ENCODE measurements at places on chromosomes 11 and 22. TPM values are rescaled to one million over a fixed set of nuclear protein-coding genes. Genes with fewer than 3 reads are reported as not detected.

DNA sequence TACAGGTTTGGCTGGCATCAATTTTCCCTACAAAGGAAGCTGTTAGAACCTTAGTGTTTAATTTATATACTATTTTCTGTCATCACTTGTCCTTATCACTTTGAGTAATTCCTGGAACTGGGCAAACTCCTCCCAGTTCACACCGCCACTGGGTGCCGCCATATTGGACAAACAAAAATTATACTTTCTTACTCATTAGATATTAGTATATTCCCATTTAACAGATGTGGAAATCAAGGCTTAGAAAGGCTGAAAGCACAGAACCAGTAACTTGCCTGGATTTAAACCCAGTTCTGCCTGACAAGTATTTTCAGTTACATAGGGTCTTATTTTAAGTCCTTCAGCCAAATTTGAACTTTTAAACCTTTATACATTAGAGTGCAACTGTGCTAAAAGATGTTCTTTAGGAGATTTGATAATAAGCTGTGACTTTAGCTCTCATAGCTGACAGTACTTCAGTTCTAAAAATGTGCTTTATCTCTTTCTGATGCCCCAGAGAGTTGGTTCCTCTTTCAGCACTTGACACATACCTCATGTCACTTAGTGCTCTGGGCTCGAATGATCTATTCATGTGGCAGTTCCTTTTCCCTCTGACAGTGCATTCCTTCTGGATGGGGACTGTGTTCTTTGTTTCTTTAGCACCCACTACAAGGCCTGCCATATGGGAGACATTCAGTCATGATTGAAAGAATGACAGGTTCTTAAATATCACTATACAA lies 25.4 kb downstream of the COA4 start:
- no peak for DNase-seq

- DNase-seq = no peak
These were observed 1341.8 kb downstream of the TBC1D22A start for GRCh38 chr22:48104102-48104738.

DNA sequence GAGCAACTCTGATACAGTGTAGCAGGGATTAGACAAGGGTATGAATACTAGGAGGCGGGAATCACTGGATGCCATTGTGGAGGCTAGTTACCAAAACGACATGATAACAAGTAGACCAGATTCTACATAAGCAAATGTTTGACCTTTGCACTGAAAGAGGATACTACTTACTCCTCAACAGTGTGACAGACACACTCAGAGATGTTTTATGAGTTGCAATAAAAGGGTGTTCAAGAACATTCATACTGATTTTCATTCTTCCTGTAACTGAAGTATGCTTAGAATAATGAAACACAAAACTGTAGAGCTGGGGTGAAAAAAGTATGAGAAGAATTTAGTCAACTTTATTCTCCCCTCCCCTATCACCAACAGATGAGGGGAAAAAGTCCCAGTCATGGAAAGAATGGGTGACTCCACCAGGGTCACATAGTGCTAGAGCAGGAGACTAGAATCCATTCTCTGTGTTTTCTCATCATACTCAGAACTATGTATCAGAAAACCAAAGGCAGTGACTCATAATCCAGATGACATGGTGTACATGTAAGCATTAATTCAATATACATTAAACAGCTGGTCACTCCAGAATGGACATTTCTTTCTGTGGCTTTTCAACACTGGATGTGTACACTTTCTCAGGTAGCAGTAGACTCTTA lies 32.8 kb downstream of the ARHGAP20 start:
- no peak for DNase-seq

DNA sequence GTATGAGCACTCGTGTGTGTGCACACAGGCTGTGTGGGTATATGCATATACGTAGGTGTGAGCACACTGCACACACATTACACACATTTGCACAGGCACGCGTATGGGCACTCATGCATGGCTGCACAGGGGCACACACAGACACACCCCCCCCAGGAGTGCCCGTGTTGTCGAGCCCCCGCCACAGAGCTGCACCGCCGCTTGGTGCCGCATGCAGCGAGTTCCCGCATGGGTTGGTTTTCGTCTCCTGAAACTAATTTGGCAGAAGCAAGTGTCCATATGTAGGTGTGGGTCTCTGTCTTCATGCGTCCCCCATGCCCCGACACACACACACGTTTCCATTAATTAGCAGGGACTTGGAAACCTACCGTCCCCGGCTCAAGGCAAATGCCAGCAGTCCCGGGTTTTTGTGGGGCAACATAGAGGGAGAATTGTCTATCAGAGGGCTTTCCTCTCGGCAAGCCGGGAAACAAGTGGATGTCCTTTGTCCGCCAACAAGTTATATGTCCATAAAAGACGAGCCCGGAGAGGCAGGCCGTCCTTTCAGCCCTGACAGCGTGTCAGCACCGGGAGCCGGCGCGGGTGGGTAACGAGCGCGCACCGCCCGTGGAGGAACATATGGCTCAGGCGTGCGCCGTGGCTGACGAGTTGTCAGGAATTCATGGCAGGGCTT lies 1291.7 kb downstream of the BRD1 start:
- DNase-seq = no peak

DNA sequence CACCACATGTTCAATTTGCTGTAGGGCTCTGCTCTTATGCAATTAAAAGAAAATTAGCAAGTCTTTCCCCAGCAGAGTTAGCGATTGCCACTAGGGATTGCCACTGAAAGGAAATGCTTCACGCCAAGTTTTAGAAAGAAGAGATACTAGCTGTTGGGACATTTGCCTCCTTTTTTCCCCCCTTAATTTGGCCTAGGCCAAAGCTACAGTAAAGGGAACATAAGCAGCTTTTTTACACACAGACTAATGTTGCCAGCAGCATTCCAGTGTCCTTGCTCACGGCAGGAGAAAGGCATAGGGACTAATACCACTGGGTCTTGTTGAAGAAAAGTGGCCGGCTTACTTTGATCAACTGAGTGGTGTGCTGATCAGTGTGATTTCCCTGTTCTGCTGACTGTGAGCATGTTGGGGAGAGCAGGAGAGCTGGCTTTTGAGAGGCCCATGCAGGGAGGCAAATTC lies 71.2 kb downstream of the PHF21A start:
- DNase-seq = no peak

GRCh38 chr22:21710156-21710555 lies 25.4 kb downstream of the YPEL1 start:
- DNase-seq = no peak

DNA sequence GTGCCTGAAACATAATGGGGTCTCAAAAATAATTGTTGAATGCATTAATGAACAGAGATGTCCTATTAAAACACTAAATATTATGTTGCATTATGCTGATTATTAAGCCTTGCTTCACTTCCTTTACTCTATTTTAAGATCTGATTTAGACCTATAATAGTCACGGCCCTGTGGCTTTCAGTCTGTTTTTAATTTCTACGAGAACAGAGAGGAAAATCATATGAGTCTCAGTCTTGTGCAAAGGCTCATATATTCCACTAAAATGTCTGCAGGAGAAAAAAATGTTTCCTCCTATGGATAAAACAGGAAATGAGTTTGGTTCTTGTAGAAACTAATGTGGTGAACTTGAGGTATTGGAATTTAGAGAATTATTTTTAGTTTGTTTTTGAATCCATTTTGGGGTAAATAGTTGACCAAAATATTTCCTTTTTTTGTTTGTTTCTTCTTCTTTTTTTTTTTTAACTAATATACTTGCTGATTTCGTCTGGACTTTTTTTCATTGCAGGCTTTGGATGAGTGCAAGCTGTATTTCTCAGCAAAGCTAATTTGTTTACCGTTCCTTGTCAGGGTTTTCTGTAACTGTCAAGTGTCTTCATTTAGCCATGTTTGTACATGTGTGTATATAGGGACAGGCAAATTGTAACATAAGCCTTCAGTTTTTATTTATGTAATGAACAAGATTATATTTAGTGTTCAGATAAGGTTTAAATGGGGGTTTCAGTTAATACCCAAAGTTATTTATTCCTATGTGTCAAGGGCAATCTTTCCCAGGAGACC lies 139.1 kb upstream of the DDI1 start:
- DNase-seq = no peak

GRCh38 chr11:9232482-9232881 lies 32.7 kb downstream of the DENND5A start:
- DNase-seq = no peak

DNA sequence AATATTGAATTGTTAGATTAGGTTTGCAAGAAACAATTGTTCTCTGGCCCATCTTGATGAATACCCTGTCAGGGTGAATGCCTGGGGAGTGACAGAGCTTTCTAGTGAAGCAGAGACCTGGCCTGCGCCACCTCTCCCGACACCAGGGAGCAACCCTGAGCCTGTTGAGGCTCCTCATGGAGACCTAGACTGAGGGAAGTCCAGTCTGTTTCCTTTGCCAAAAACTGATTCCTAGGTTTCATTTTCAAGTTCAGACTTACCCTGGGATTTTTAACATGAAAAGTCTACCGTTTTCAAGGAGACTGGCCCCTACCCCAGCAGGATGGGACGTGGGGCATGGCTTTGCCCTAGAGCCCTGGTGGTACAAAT lies 173.7 kb upstream of the SORL1-AS1 start:
- no peak for DNase-seq

GRCh38 chr11:37951996-37952395 lies 1354.0 kb upstream of the RAG2 start:
- DNase-seq = no peak

GRCh38 chr11:121614636-121615240 lies 162.0 kb upstream of the SORL1-AS1 start:
- DNase-seq = no peak

DNA sequence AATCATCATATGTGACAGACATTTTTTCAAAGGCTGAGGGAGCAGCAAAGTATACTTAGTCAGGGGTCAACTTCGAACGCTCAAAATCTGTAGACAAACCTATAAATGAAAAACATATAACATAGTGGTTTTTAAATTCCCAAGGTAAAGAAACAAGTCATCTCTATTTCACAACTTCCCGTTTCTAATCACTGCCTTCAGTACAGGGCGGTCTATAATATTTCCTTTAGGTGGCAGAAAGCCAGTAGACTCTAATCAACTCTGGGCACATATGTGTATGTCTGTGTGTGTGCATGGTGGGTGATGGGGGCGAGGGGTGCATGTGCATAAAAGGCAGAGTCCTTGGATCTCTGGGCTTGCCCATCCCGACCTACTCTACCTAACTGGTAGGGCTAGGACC lies 55.0 kb upstream of the ARFGAP3 start:
- no peak for DNase-seq

GRCh38 chr22:40703174-40703573 lies 23.9 kb downstream of the MCHR1 start:
- DNase-seq = no peak

- DNase-seq = no peak
These were observed 32.2 kb upstream of the AQP11 start for GRCh38 chr11:77557553-77557952.

- DNase-seq = no peak
These were observed 15.6 kb downstream of the OVCH2 start for GRCh38 chr11:7690648-7691047.

GRCh38 chr11:2294926-2295290 lies 6.8 kb downstream of the C11orf21 start:
- DNase-seq = peak; percentile 43

DNA sequence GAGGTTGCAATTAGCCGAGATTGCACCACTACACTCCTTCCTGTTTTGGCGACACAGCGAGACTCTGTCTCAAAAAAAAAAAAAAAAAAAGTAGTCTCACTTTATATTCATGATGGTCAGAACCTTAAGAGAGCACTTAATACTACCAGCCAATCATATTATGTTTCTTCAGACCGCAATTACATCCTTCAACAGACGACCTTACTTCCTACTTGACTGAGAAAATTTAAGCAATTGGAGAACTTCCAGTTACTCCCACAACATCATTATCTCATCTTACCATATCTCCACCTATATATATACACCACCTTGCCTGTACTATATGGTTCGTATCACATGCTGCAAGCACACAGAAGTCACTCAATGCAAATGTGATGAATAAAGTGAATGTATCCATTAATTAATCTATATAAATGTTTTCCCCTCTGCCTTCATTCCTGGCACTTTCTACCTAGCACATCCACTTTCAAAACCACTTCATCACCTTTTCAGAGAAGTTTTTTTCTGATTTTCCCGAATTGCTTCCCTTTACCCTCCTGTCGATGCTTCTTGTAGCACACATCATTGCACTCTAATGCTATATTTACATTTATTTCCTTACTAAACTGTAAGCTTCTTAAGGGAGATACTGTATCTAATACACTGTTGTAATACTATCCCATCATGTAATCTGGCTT lies 13.8 kb downstream of the ATP5MG start:
- no peak for DNase-seq

DNA sequence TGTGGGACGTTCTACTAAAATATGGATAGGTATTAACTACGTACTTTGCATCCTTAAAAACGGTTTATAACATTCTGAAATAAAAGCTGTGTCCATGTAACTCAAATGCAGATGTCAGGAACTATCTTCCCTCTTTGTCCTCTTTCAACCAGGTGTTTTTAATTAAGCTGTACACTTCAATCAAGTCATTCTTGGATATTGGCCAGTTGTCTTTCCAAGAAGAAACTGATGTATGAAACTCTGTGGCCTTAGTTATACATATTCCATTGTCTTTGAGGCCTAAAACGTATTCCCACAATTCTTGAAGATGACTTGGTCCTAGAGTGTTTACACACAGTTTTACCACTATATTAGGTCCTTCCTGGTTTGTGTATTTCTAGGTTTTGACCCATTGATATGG lies 249.0 kb upstream of the CNTN5 start:
- DNase-seq = no peak

GRCh38 chr11:119672597-119672996 lies 56.4 kb downstream of the NECTIN1 start:
- DNase-seq = no peak

DNA sequence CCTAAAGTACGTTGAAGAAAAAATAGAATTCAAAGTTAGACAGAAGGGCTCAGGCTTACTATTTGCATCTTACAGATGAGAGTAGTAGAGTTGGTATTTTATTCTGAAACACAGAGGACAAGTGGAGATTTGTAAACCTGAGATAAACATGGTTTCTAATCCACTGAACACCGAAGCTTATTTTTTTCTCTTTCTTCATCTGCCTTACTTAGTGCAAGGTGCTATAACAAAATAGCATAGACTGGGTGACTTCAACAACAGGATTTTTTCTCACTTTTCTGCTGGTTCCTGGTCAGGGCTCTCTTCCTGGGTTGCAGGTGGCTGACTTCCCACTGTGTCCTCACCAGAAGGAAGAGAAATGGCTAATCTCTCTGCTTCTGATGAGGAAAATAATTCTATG lies 2.1 kb upstream of the HBG1 start:
- DNase-seq = no peak

GRCh38 chr11:79089601-79090000 lies 351.2 kb downstream of the TENM4 start:
- DNase-seq = no peak

SCN3B gene
- total RNA-seq = 1.2 TPM

FOLH1 gene
- total RNA-seq = 32.5 TPM

ART5 gene
- total RNA-seq = 0.27 TPM

HEPN1 gene
- total RNA-seq = not detected

RFPL2 gene
- total RNA-seq = not detected

ANKK1 gene
- 0.98 TPM for total RNA-seq

MS4A2 gene
- 3.1 TPM for total RNA-seq

GRAMD1B gene
- 38.2 TPM for total RNA-seq

KCNJ1 gene
- 0.13 TPM for total RNA-seq

ANO5 gene
- 1.2 TPM for total RNA-seq

AQP11 gene
- total RNA-seq = 1.4 TPM

OR51B4 gene
- 0.40 TPM for total RNA-seq

ENTHD1 gene
- total RNA-seq = 4.9 TPM

BEST1 gene
- total RNA-seq = 31.3 TPM

FOSL1 gene
- total RNA-seq = 5.6 TPM

Data from sciatic nerve (tissue), 2 donors.